ENCODE measurements at places on chromosomes 4 and X. TPM values are rescaled to one million over a fixed set of nuclear protein-coding genes. Genes with fewer than 3 reads are reported as not detected.

Gene PHKA2
- 8.1 TPM for total RNA-seq

Gene CXorf49
- not detected for total RNA-seq

Gene BCLAF3
- 6.5 TPM for total RNA-seq

Gene COX7B2
- not detected for total RNA-seq

Gene ASMT
- not detected for total RNA-seq

Gene CXCL11
- total RNA-seq, result not detected

Gene PHEX
- 0.43 TPM for total RNA-seq

Gene NALF2
- not detected for total RNA-seq

Gene IGFBP7
- 234 TPM for total RNA-seq

Gene TMPRSS11E
- not detected for total RNA-seq

Gene SLC6A14
- total RNA-seq, result not detected

Gene HERC6
- total RNA-seq, result 8.7 TPM

Gene BEX1
- 2.2 TPM for total RNA-seq

Gene MAGEB2
- total RNA-seq, result not detected

Gene LUZP4
- not detected for total RNA-seq

Gene NHS
- total RNA-seq, result 2.6 TPM

Gene VCX3B
- not detected for total RNA-seq

Gene NDP
- not detected for total RNA-seq

Gene RASGEF1B
- not detected for total RNA-seq

Gene GUCY1A1
- total RNA-seq, result 0.43 TPM

Gene SLC25A43
- total RNA-seq, result 17.4 TPM

Gene NLGN3
- 0.43 TPM for total RNA-seq

Gene SPON2
- 601 TPM for total RNA-seq

Gene NUDT11
- total RNA-seq, result 12.1 TPM

Gene IL13RA1
- total RNA-seq, result 61.3 TPM

Gene TREX2
- total RNA-seq, result 1.9 TPM
